ENCODE measurements at places on chromosomes 16 and 17.

DNA sequence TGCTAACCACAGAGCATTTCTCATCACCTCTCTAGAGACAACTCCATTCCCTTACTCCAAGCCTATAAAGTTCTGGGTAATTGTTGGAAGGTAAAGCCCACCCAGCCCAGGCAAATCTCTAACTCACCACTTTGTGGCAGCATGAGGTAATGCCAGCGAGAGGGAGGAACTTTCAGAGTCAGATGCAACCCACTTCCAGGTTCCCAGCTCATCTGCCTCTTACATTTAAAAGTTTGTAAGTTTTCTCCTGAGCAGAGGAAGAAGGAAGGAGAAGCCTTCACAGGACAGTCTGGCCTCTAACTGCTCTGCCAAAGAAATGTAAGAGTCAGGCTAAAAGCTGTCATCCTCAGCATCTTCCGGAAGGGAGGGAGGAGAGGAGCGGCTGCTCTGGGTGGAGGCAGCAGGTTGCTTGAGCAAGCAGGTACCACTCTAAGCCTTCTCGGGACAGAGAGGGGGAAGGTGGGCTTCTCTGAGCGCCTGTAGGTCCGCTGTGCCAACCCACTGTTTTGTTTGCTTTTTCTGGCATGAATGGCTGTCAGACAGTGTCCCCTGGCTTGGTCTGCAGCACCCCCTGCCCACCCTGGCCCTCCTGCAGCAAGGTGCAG is 1.0 kb downstream of the ZNF319 start:
- DNase-seq, result no peak

GRCh38 chr17:4135489-4135888 is 7.3 kb downstream of the ZZEF1 start:
- no peak for DNase-seq

GRCh38 chr17:38320482-38320881 is 23.3 kb downstream of the GPR179 start:
- DNase-seq, result no peak

DNA sequence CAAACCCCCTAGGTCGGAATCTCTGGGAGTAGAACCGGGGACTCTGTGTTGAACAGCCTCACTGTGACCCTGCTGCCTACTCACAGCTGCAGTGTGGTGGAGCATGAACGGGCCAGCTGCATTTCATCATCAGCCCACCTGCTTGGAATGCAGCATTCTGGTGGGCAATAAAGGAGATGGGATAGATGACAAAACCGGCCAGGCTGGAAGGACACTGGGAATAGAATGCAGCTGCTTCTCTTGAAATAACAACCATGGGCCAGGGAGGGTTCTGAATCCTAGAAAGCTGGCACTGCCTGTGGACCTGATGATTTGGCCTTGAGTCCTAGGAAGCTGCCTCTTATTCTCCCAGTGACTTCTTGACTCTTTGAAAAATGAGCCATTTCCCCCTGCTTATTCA is 23.5 kb downstream of the CFAP97D1 start:
- no peak for DNase-seq

- DNase-seq, result no peak
These were observed 184.3 kb downstream of the HS3ST4 start for GRCh38 chr16:25875956-25876598.

GRCh38 chr17:55510986-55511721 is at the start of gene SMIM36:
Gene SMIM36, minus strand, starts transcription at chr17:55511452.
- DNase-seq, result no peak

- no peak for DNase-seq
These were observed 184.7 kb downstream of the COPRS start for GRCh38 chr17:31674305-31674704.

DNA sequence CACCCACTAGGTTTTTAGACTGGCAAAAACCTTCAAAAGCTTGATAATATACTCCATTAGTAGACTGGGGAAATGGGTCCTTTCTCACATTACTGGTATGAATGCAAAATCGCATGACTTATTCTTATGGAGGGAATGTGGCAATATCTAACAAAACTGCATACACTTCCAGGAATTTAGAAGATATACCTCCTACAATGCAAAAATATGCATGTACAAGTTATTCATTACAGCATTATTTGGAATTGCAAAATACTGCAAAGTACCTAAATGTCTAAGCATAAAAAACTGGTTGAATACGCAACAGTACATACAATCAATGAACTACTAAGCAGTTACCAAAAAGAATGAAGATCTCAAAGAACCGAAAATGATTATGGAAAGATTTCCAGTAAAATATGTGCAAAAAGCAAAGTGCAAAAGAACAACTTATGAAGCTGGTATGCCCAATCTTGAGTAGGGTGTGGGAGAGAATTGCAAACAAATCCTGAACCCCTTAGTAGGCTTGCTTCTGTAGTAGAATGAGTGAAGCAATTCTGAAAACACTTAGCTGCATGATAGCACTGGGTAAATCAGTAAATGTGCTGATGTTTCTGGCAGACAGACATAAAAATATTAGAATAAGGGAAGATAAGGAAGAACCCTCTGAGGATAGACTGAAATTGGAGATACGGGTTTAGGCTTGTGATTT is 180.1 kb downstream of the PARN start:
- no peak for DNase-seq

DNA sequence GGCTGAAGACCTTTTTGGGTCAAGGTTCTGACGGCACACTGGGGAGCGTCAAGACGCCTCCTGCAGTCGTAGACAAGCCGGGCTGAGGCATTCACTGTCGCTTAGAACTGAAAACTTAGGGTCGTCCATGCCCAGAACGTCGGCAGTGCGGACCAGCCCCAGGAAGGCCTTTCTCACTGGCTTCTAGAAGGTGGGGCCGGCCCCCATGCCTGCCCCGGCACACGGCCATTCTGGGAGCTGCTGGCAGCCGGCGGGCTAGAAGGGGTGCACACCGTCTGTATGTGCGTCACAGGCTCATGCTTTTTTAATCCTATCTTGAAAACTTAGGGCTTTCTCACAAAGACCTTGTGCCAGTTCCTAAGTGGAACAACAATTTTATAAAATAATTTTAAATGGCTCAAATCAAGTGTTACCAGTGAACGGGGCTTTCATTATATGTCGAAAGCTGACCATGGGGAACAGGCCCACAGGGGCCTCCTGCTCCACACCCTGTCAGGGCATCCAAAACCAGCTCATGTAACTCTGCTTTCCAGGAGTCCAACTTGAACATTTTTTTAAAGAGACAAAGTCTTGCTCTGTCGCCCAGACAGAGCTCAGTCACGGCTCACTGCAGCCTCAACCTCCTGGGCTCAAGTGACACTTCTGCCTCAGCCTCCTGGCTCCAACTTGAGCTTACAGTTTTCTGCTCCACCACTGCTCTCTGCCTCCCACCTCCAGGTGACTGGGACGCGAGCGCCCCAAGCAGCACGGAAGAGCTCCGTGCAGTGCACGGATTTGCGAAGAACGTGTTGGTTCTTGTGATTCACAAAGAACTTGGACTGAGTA is 111.2 kb downstream of the ANKRD11 start:
- no peak for DNase-seq

DNA sequence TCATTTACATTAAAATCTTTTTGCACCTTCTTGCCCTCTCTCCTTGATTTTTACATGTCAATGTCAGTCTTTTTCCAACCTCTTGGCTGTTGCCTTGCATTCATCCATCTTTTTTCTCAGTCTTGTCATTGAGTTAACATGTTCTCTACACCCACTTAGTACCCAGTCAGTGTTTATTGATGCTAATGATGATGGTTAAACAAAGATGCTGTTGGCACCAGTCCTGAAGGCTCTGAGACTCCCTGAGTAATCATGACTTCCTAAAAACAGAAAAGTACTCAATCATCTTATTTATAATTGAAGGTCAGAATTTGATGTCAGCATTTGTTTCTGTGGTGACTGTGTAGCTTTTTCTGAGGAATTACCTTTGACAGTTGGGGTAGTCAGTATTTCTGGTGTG is 104.5 kb downstream of the NLK start:
- DNase-seq, result no peak

DNA sequence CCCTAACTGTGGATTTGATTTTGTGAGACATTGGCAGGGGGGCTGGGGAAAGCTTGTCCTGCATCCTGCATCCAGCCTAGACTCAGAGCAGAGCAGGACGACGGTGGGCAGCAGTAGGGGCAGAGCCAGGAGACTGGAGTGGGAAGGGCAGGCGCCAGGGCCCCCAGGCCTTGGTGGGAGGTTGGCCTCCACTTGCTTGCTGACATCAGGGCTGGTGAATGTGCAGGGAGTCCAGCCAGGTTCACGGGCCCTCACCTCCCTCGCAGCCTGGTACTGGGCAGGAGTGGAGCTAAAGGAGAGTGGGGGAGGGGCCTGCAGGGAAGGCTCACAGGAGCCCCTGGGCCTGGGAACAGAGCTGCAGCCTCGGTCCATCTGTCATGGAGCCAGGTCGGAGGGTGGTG is 2.2 kb upstream of the SMTNL2 start:
- DNase-seq, result no peak

DNA sequence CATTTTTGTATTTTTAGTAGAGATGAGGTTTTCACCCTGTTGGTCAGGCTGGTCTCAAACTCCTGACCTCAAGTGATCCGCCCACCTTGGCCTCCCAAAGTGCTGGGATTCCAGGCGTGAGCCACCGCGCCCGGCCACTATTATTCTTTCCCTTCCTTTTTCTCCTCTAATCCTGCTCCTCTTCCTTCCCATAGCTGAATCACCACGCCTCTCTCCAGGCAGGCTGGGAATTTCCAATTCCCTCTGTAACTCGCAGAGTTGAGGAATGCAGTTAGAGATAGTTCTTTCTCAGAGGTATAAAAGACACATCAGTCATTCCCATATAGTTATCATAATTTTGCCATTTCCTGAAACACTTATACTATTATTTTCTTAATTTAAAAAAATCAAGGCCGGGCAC is 11.2 kb downstream of the METTL16 start:
- DNase-seq, result no peak

DNA sequence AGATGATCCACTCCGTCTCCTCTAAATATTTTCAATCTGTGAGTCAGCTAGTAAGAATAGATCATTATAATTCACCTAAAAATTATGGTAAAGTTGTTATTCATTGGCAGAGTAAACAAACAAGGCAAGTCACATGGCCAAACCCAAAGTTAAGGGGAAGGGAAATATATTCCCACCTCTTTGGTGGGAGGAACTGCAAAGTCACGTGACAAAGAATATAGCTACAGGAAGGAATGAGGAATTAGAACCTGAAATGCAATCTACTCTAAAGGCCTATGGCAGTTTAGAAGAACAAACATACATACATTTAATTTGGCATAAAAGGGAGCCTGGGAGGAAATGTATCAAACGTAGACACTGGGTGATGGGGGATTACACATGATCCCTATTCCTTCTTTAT is 48.9 kb downstream of the NOG start:
- DNase-seq, result no peak

- DNase-seq, result no peak
These were observed 41.4 kb upstream of the MMP2 start for GRCh38 chr16:55437625-55438024.

DNA sequence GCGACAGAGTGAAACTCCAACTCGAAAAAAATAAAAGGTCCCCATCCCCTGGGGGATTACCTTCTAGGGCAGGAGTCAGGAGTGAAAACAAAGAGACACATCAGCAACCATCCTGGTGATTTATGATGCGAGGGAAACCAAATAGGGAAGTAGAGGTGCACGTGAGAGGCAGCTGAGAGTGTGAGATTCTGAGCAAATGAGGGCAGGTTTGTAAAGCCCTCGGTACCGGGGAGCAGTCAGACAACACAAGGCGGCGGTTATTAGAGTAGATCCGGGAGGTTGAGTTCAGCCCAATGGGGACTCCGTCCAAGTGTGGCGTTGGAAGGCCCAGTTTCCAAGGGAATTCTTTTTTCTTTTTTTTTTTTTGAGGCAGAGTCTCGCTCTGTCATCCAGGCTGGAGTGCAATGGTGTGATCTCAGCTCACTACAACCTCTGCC is 7.4 kb upstream of the ARMC7 start:
- DNase-seq, result no peak

GRCh38 chr17:63515426-63515825 is 7.7 kb upstream of the KCNH6 start:
- DNase-seq, result no peak

DNA sequence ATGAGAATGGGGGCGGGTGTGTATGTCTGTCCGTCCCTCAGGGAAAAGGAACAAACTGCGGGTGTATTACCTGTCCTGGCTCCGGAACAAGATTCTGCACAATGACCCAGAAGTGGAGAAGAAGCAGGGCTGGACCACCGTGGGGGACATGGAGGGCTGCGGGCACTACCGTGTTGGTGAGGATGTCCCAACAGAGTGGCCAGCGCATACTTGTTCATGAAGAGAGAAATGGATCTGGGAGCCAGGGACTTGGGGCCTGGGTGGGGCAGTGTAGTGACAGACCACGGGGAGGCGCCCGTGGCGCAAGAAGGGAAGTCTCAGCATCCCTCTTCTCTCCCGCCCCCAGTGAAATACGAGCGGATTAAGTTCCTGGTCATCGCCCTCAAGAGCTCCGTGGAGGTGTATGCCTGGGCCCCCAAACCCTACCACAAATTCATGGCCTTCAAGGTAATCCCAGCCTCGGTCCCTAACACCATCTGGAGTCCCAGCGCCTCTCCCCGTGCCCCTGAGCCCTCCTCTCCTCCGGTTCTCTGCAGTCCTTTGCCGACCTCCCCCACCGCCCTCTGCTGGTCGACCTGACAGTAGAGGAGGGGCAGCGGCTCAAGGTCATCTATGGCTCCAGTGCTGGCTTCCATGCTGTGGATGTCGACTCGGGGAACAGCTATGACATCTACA is 3.5 kb upstream of the C17orf107 start:
- DNase-seq, result no peak

DNA sequence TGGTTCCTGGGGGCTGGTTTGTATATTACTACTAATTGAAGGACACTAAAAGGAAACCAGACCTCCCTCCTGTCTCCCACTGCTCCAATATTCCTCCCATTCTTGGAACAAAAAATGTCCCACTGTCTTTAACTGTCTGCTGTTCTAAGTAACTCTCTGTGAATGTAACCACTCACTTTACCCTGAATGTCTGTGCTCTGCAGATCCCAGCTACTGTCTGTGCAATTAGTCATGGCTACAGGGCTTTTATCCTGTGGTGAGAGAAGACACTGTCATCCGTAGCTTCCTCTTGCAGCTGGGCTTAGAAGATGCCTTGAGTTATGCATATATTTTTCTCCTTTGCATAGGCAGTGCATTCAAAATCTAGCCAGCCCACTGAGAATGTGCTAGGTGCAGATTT is 853.8 kb downstream of the CDH8 start:
- no peak for DNase-seq

- DNase-seq, result no peak
These were observed 4.0 kb upstream of the GRIN2C start for GRCh38 chr17:74863420-74864296.

DNA sequence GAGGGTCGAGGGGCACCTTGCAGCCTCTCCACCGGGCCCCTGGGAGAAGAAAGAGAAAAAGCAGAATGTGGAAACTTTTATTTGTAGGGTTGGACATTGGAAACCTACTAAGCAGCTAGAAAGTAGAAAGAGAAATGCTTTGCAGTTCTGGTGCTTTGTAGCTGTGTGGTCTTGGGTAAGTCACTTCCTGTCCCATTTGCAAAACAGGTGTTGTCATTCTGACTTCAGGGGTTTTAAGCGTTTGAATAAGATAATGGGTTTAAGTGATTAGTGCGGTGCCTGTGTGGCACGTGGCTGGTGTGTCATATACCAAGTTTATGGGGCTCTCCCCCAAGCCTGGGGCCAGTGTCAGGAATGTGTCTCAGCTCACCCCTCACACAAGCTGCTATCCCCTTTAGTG is 1.6 kb downstream of the CA4 start:
- no peak for DNase-seq

- DNase-seq, result no peak
These were observed 820 bp downstream of the TLCD1 start for GRCh38 chr17:28725166-28725659.
